Stimulated activated memory B cell treated with anti-CD40 and anti-IgM and Interleukin-4, amounts not matched to agents 10 μg/mL and 1 μg/mL and 100 μg/mL, for 72 hours (primary cell): ENCODE measurements at places on chromosomes 1 and 21.

- peak; percentile 15 for ATAC-seq
These were observed 157.9 kb downstream of the CASZ1 start for GRCh38 chr1:10638559-10639005.

DNA sequence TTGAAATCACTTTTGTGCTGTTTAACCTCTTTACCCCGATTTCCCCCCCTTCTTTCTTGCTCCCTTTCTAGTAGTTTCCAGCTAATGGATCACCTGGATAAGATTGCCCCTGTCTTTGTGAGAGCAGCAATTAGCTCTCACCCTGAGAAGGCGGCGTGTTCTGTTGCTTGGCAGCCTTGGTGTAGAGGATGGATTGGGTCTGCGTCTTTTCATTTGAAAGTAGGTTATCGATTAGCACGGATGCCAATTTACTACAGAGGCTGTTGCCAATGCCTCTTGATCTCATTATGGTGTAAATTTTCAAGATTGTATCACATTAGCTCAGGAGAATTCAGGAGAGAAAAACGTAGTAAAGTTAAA is 26.4 kb downstream of the KIF26B start:
- ATAC-seq: no peak

GRCh38 chr1:16138772-16139221 is 17.1 kb downstream of the EPHA2 start:
- ATAC-seq: no peak

- ATAC-seq: no peak
These were observed 124.0 kb downstream of the BRINP3 start for GRCh38 chr1:190353538-190354101.

DNA sequence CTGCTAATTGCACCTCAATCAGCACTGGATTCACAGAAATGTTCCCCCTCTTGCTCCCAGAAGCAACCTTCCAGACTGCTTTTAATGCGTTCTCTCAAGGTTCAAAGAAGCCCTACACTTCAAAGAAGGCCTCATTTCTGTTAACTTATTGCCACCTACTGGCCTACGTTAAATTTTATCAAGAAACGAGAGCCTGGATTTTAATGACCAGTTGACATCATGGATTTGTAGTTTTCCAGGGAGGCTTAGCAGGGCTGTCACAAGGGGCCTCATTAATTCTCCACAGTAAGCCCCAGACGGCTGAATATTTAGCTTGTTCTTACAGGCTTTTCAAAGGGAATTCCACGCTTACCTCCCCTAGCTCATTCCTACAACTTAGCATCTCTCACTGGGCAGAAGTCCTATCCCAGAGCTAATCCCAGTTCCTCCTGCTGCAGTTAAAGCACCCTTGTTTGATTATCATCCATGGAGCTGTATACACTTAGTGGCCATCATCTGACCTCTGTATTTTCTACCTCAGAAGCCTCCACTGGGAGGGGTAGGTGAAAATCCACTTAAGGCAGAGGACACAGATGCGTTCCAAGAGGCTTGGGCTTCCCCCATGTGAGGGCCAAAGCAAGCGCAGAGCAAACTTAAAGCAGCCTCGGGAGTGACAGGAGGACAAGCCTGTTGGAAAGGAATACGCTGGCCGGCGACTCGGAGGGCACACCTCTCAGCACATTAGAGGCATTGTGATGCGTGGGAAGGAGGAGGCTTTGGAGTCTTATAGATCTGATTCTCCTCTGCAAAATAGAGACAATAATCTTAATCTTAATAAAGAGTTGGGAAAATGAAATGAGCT is 32.2 kb upstream of the CYP4X1 start:
- ATAC-seq: no peak

- ATAC-seq: peak; percentile 18
These were observed at the start of gene TFF2 for GRCh38 chr21:42350927-42351426. TFF2 (minus strand) TSS chr21:42350994; CDS start chr21:42350957, 37 bp downstream.

GRCh38 chr1:234302354-234302962 is 70.8 kb upstream of the COA6 start:
- no peak for ATAC-seq

DNA sequence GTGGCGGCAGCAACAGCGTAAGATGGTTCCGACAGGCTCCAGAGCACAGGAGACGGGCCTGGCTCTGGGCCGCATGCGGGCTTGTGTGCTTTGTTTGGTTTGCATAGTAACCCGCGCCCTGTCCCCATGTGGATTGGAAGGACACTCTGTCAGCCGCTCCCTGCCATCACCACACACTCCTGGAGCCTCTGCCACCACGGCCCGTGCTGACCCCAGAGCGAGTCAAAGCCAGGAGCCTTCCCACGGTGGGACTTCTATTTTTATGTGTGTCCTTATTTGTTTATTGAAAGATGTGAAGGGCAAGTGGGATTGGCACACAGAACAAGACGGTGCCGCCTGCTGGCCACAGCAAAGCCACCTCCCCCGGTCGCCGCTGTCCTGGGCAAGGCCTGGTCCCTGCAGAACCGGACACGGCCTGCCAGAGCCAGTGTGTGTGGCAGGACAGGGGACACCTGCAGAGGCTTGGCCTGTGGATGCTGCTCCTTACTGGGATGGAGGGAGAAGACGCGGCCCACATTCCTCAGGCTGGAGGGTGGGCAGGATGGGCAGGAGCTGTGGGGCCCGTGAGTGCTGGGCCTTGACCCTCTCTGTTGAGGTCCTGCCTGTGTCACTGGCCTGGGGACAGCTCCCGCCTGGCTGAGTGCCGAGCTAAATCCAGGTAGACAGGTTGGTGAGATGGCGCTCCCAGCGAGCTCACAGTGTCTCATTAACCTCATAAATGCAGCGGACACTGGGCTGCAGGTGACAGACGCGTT is 64.4 kb downstream of the AGPAT3 start:
- ATAC-seq: no peak

GRCh38 chr1:221442056-221442455 is 299.8 kb downstream of the DUSP10 start:
- no peak for ATAC-seq

- no peak for ATAC-seq
These were observed 74.5 kb upstream of the COL24A1 start for GRCh38 chr1:86231076-86231475.

- ATAC-seq: no peak
These were observed 11.4 kb upstream of the LRRC3 start for GRCh38 chr21:44443891-44444285.

DNA sequence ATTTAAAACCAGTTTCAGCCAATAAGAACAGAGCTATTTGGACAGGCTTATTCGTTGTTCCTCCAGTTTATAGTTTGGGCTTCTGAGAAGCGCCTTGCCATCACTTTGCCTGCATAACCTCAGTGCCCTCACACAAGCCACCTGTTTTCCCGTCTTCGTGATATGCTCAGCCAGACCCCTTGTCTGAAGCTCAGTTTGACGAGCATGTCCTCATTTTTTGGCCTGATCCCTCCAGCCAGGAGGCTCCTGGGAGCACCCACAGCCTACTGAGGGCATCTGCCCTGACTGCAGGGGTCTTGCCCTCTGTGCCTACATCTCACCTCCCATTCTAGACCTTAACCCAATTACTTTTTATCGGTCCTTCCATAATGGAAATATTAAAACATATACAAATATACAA is 95.3 kb downstream of the ADARB1 start:
- ATAC-seq: no peak

DNA sequence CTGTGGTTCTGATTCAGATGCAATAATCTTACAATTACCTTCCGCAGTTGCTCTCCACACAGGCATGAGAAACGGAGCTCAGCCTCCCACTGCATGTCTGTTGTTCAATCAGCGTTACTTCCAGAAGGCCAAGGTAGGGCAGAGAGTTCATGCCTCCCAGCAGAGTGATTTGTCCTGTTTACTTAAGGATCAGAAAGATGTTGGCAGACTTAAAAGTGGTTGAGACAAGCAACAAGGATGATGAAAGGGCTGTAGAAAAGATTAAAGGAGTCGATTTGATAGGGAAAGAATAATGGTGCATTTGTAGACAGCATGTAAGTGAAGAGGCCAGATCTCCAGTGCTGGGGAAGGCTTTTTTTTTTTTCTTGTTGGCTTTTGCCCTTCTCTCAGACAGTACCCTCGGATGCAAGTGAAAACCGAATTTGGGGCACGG is 26.6 kb downstream of the ARMH1 start:
- no peak for ATAC-seq

GRCh38 chr1:113930499-113931161 is 1.5 kb downstream of the HIPK1 start:
- ATAC-seq: peak; percentile 20

GRCh38 chr1:153962088-153963029 is 978 bp downstream of the SLC39A1 start:
- no peak for ATAC-seq

DNA sequence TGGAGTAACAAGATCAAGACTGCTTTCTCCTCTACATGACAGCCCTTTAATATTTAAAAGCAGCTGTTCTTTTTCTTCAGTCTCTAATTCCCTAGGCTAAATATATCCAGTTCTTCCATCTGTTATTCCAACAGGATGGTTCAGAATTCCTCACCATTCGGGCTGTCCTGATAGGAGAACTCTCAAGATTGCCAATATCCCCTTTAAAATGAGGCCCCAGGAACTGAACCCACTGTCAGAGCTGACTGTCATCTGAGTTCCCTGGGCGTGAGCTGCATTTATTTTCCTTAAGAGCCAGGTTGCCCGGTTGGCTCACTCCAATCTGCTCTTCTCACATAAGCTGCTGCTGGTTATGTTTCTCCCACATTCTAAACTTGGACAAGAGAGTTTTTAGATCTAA is 177.6 kb downstream of the MIS18A start:
- no peak for ATAC-seq

DNA sequence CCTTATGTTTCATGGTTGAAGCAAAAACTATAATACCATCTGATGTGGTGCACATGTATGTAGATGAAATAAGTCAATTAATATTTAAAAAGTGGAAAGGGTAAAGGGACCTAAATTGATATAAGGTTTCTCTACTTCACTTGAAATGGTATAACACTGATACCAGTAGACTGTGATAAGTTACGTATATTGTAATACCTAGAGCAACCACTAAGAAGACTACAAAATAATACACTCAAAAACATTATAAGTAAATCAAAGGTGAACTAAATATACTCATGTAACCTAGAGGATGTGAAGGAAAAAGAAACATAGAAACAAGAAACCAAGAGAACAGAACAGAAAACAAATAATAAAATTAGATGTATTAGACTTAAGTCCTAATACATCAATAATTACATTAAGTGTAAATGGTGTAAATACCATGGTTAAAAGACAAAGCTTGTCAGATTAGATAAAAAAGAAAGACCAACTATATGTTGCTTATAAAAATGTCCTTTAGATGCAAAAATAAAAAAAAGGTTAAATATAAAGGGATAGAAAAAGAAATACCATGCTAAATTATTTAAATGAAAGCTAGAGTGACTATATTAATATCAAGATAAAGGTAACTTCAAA is 118.8 kb downstream of the LRRC7 start:
- ATAC-seq: no peak

GRCh38 chr1:162908780-162909179 is 47.8 kb upstream of the CCDC190 start:
- no peak for ATAC-seq

DNA sequence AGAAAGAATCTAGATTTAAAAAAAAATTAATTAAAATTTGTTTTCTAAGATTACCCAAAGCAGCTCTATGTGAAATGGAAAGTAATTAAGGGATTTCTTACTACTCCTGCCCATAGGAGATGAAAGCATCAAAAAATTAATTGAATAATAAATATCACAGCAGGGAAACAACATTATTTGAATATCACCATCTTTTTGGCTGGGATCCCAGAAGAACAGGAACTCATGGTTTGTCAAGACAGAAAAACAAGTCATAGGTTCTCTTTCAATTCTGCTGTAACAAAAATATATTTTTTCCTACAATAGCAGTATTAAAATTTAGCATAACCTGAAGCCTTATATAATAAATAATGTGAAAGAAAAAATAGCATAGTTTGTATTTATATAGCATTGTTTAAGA is 1713.4 kb downstream of the NCAM2 start:
- no peak for ATAC-seq

DNA sequence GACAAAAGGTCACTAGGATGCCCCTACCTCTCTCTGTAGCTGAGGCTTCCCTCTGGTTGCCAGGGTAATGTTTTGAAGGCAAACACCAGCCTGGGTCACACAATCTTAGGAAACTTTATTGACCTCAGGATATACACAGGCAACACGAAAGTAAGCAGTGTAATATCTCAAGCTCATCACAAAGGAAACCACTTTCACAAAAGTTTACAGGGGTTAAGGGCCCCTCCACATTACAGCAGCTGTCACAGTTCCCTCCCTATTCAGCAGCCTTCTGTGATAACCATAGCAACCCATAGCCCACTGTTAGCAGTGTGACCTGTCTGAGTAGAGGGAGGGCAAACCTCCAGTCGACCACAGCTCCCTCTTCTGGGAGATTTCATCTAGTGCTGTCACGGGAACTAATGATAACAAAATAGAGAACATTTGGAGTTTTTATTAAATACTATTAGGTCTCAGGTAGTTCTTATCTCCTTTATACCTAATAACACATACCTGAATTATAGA is 149.8 kb downstream of the PTPRC start:
- ATAC-seq: peak; percentile 76

GRCh38 chr1:220750131-220750515 is 2.0 kb downstream of the MTARC2 start:
- no peak for ATAC-seq

GRCh38 chr1:37682334-37682987 is 9.9 kb upstream of the CDCA8 start:
- ATAC-seq: peak; percentile 69

DNA sequence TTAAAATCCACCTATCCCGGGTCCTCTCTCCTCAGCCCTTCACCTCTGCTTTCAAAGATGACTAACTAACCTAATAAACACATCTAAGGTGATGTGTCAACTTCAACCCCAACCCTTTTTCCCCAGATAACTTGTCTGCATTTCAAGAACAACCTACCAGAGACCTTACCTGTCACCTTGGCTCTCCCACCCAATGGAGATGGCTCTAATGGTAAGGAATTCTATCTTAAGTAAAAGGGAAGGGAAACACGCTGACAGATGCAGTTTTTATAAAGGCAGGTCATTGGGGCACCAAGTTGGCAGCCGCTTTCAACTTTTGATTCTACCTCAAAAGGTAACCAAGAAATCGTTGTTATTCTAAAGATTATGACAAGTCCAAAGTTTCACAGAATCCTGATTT is 37.6 kb downstream of the MRPL39 start:
- ATAC-seq: no peak

DNA sequence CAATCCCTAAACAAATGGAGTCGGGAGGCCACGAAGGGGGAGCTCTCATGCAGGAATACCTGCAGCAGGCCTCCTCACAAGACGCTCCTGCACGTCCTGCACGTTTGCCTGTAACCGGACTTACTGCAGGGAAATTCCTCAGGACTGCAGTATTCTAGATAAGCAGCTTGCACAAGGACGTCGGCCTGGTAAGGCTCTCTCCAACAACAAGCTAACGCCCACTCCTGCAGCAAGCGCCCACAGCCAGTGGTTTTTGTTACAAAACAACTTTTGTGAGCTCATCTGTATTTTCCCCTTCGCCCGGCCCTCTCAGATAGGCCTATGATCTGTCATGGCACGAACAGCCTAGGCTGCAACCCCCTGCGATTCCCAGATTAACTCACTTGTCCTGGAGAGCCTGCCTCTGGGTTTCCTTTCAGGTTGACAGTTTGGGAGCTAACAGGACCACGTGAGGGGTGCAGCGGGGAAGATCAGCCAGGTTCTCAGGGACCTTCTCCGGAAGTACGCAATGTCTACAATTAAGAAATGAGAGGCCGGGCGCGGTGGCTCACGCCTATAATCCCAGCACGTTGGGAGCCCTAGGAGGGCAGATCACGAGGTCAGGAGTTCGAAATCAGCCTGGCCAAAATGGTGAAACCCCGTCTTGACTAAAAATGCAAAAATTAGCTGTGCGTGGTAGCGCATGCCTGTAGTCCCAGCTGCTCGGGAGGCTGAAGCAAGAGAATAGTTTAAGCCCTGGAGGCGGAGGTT is 921 bp upstream of the MIB2 start:
- no peak for ATAC-seq

- ATAC-seq: no peak
These were observed 24.8 kb upstream of the SLC30A1 start for GRCh38 chr1:211603713-211604112.
